ENCODE measurements at places on chromosomes 2 and 18.

DNA sequence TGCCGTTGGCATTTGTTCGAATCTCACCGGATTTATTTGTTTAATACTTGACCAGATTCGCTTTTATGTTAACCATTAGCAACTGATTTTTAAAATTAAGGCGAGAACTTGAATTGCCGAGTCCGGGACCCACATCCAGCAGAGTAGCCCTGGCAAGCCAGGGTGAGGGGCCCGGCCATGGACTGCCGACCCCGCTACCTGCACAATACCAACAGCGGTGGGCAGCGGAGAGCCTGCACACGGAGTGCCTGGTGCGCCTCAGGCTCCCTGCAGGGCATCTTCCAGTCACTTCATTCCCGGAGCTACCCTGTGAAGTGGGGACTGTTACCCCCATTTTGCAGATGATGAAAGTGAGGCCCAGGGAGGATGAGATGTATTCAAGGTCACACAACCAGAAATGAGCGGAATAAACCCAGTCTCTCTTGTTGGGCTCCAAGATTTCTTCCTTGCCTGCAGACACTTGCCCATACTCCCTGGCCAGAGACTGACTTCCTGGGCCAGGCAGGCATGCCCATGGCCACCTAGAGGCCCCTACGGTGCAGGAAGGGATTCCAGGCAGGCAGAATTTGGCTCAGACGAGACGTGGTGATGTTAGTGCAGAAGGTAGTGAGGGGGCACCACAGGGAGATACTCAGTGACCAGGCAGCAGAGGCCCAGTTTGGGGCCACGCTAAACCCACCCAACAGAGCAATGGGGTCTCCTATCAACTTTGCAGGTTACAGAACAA, 2.9 kb downstream of the FBLN7 start:
- no peak for DNase-seq

DNA sequence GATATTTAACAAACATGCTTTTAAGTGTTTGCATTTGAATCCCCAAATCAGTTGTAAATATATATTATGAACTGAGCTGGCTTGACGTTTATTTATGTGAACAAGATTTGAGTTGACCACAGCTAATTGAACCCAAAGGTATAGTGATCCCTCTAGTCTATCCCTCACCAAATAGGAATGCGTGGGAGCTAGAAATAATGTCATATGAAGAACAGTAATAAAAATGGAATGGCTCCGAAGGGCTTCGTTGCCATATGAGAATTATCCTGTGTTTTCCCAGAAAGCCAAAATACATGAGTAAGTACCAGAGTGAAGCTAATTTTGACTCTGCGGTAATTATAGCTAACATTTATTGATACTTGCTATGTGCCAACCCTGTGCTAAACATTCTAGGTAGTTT, 142.7 kb downstream of the ADCYAP1 start:
- no peak for DNase-seq

DNA sequence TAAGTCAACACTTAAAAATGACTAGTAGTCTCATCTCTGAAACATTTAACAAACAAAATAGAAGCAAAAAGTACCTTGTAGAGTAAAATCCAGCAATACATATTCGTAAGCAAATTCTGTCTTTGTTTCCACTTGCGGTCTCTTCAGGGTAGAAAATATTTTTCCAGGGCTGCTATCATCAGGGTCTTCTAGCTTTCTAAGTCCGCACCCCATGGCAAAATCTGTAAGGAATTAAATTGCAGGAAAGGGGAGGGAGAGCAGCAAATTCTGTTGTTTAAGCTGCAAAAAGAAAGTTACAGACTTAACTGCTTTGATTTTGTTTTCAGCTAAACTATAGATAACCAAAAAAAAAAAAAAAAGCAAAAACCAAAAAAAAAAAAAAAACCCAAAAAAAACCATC, at the start of gene RFTN2:
Gene RFTN2 (minus strand): TSS at position 342 of the 400 bp plus-strand sequence. CDS start 129 bp downstream, at position 213.
- no peak for DNase-seq

GRCh38 chr18:58135701-58136331, 91.8 kb downstream of the NEDD4L start:
- peak; percentile 74 for DNase-seq

DNA sequence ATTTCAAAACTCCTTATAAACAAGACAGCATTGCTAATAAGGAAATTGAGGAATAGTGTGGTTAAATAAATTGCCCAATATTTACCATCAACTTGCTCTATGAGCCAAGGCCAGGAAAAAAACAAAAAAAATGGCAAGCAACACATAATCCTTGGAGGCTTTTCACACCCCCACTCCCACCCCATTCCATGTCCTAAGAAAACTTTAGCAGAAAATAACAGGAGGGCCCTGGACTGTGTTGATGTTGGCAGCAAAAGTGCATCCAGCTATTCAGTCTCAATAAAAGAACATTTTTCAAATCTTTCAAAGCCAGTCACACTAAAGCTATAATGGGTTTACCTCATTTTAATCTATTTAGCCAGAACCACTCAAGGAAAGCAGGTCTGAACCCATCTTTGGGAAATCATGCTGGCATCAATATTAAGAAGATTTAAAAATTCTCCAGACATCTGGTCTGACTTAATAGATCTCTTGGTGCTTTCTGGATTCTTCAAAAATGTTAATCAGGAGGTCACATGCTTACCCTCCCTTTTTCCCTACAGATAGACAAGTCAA, 34.6 kb upstream of the STK17B start:
- no peak for DNase-seq

DNA sequence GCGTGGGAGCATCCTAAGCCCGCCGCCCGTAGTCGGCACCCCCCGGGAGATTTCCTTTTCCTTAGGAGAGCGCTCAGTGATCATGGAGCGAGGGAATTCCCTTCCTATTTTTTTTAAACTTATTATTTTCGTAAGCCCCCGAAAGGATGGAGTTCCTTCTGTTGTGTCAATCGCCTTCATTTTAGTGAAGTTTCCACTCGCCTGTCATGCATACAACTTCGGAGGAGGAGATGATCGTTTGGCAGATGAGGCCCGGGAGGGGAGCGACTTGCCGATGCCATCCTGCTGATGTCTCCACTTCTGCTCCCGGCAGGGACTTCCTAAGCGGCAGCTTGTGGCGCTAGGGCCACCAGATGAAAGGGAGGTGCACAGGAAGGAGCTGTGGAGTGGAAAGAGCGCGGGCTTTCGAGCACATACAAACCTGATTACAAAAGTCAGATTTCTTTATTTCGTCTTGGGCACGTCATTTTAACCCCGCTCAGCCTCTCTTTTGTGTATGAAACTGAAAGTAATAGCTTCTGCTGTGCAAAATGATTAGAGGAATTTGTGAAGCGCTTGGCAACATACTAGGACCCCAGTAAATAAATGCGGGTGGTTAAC, at the start of gene ADGRF3:
Gene ADGRF3 (minus strand): TSS at position 336 of the 600 bp plus-strand sequence. CDS start 555 bp downstream, outside the sequence.
- peak; percentile 75 for DNase-seq

DNA sequence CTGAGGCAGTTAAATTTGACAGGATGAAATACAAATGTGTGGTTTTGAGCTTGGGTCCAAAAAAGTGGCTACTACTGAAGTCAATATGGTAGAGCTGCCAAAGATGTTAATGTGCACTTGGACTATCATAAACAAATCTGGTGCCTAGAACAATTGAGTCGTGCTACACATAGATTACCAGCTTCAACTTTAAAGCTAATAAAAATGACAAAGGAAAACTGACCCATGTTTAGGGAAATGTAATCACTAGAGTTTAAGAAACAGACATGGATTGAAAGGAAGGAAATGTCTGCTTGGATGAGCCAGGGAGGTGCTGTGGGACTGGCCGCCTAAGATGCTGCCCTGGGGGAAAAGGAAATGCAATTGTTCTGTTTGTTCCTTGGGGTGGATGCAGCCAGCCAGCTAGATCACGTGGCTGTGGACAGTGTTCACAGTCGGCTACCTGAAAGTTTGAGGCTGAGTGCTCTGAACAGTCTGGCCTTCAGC, 36.6 kb downstream of the CYB5A start:
- DNase-seq = peak; percentile 81

DNA sequence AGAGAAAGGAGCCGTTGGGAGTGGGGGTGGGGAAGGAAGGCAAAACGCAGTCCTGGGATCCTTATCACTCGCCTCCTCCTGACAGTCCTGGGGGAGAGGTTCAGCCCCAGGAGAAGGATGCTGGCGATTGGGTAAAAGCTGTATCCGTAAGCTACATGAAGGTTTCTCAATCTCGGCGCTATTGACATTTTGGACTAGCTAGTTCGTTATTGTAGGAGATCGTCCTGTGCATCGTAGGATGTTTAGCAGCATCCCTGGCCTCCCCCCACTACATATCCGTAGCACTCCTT, 511 bp upstream of the TP53I3 start:
- DNase-seq = no peak

DNA sequence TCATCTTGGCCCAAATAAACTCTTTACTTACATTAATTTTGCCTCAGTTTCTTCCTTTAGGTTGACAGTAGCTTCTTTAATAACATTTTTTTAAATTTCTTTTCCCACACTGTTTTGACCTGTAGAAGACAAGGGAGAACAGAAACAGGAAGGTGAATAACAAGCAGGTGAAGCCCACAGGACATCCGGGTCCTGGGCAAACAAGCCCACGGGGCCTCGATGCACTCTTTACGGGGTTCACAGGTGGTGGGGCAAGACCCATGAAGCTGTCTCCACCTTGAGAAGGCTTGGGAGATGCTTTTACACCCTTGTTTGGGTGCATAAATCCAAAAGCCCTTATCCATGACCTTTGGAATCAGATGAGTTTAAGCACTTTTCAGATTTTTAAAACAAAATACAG, 301.0 kb upstream of the MGAT5 start:
- no peak for DNase-seq

- DNase-seq = peak; percentile 87
These were observed 3.8 kb upstream of the SESTD1 start for GRCh38 chr2:179268277-179268925.
